IPS DF 19.7 (cell line): ENCODE measurements at places on chromosomes 2 and 18.
A peak's percentile ranks its signal among the peaks of the same experiment; 100 is the strongest.

GRCh38 chr18:74375999-74376398 lies 60.4 kb downstream of the C18orf63 start:
- DNase-seq = no peak

DNA sequence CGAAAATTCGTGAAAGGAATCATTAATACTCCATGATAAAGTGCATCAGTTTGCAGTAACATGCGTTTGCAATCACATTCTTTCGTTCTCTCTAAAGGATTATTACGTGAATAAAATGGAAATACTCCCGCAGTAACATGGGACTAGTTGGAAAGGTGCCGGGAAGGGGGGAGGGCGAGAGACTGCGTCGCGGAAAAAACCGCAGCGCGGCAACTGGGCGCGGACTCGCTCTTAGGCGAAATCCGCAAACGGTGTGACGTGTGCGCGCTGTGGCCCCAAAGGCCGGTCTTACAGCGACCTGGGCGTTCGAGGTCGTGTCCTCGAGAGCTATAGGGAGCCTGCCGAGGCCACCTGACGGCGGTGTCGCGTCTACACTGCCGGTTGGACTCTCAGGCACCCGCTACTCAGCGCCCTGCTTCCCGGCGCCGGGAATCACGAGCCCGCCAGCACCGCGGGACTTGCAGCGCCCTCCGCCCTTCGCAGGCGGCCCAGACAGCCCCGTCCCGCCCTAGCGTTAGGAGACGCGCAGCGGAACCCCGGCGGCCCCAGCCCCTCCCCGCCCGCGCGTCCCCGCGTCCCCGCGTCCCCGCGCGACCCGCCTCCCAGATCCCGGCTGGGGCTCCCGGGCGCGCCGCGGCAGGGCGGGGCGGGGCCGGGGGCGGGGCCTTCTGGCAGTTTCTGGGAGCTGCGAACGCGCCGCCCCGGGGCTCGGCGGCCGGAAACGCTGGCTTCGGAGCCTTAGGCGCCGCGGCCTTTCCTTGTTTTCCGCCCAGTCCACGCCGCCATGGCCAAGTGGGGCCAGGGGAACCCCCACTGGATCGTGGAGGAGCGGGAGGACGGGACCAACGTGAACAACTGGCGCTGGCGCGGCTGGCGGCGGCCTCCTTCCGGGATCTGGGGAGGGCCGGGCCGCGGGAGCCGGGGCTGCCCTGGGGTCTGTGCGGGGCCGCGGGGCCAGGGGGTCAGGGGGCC lies 15.1 kb downstream of the C2orf74 start:
- DNase-seq = peak; percentile 50

DNA sequence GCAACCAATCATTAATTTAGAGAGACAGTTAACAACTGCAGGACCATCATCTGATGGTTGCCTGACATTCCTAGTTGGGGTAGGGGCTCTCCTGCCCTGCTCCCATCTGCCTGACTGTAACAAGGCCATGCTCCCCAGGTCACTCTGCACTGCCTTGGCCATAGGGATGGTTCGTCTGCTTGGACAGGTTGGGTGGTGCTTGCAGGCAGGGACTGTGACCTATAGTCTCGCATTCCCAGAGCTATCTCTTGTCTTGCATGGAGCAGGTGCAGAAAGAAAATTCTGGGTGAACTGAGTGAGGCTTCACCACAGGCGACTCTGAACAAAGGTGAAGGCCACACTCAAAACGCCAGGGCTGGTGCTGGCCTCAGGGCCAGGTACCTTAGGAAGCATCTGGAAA lies 64.7 kb downstream of the EMILIN2 start:
- DNase-seq = no peak

DNA sequence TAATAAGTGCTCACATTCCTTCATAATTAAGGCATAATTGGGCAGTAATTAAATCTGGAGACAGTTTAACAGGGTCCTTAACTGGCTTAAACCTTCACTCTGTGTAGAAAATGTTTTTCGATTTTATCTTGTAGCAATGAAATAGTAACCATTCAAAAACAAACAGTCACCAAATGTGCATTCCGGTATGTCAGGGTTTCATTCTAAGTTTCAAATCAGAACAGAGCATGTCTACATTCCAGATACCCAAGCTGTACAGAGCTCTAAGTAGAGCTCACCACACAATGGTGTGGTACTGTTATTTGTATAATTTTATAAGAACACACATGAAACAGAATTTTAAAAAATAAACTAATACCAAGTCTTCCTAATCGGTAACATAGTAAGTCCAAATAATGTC lies 52.6 kb downstream of the SMAD2 start:
- no peak for DNase-seq

- no peak for DNase-seq
Measured at GRCh38 chr2:56806924-56807323, 623.1 kb downstream of the CCDC85A start.

- DNase-seq = no peak
Measured at GRCh38 chr2:46845542-46846486, 69.8 kb downstream of the MCFD2 start.

- no peak for DNase-seq
Measured at GRCh38 chr18:56702946-56703345, 51.8 kb downstream of the WDR7 start.
